ENCODE measurements at places on chromosomes 1 and 21.
A peak's percentile ranks its signal among the peaks of the same experiment; 100 is the strongest.

DNA sequence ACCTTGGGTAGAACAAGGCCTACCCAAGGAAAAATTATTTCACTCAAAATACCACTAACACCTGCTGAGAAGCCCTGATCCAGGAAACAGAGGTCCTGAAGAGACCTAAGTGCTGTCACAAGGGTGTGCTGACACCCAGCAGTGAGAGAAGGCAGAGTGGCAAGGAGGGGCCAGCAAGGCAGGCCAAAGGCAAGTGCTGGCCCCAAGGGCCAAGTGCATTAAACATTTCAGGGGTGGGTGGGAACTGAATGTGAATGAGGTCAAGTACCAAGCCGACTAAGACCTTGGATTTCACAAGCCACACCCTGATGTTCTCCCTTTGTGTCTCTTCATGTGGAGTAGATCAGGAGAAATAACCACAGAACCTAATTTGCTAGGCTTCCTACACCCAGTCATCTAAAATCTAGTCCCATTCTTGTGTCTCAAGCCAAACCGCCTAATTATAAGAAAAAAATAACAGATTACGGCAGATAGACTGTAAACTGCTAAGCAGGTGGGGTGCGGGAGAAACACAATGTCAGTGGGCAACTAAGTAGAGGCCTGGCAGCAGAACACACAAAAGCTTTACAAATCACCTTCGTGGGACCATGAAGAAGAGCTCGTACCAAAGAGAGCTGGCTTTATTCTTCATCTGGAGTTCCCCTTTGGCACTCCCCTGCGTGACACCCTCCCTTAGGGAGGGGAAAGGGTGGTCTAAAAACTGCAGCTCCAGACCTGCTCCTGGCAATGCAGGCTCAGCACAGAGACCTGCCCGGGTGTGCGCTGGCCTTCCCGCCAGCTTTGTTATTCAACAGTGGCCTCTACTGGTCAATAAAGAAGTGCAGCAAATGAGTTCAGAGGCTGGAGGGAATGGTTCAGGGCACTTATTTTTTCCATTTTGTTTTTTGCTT is 8.7 kb downstream of the UBE2G2 start:
- peak; percentile 58 for DNase-seq

DNA sequence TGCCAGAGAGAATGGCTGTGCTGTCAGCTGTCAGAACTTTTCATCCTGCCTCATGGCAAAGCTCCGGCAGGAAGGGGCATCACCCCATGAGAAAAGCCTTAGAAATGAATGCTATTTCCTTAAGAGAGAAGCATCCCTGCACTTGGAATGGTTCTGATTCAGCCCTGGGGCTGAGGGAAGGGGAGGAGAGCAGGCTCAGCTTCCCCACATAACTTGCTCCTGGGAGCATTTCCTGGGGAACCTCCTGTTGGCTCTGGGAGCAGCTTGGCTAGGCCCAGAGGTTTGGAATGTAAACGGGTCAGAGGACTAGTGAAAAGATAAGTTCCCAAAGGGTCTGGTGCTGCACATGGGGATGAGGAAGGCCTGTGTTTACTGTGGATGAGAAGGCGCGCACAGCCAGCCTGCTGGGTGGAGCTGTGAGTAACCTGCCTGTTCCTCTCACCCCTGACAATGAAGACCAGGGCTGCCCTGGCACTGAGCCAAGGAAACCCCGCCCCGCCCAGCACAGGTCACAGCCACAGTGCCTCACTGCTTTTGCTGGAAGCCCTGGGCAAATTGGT is 5.0 kb downstream of the PRELP start:
- no peak for DNase-seq

GRCh38 chr1:90246069-90246468 is 251.2 kb downstream of the ZNF326 start:
- DNase-seq: no peak

DNA sequence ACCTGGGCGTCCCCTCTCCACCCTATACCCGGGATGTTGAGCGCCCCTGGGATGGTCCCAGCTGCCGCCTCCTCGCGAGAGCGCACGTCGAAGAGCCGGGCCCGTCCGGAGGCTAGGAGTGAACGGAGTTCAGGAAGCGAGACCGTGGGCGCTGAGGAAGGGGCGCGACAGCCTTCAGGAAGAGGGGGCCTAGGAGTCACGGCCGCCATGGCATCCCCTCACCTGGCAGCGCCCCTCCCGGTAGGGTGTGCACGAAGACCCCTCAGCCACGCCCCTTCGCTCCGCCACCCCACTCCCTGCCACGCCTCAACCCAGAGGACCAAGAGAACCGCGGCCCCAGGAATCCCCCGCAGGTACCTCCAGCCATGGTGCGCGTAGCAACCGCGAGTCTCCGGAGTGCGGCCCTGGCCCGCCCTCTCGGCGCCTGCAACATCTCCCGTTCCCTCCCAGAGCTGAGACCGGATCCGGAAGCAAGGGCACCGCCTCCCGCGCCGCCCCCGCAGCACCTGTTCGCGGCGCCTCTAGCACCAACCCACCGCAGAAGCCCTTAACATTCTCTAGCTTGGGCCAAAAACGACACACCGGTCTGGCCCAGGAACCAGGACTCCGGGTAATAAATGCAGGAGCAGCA is at the start of gene TSTD1:
Gene TSTD1, minus strand, starts transcription at position 442 of the 631 bp plus-strand sequence. Its CDS starts 75 bp downstream, at position 367.
- DNase-seq: peak; percentile 68

- no peak for DNase-seq
Observed at GRCh38 chr1:114081437-114082303, 72.0 kb downstream of the SYT6 start.

GRCh38 chr21:45200581-45201296 is 87.0 kb downstream of the POFUT2 start:
- DNase-seq: no peak

- no peak for DNase-seq
Observed at GRCh38 chr1:163273766-163274441, 47.9 kb upstream of the NUF2 start.

DNA sequence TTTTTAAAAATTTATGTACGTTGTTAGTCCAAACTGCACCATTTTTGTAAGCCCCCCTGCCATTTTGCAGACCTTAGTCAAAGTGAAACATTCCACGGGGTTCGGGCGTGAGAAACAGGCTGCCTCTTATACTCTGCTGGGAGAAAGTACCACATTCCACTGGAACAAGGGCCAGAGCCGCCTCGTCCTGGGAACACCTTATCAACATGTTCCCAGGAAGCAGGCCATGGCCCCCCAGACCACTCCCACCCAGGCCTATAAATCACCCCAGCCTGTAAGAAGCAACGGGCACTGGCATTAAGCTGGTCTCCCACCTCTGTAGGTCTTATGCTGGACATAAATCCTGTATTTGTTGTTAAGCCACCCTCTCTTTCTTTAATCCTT is 854 bp upstream of the ZRANB2 start:
- no peak for DNase-seq

All from right forelimb (tissue), 1 donor.